ENCODE measurements at places on chromosomes 11 and 22.
A peak's percentile ranks its signal among the peaks of the same experiment; 100 is the strongest.

DNA sequence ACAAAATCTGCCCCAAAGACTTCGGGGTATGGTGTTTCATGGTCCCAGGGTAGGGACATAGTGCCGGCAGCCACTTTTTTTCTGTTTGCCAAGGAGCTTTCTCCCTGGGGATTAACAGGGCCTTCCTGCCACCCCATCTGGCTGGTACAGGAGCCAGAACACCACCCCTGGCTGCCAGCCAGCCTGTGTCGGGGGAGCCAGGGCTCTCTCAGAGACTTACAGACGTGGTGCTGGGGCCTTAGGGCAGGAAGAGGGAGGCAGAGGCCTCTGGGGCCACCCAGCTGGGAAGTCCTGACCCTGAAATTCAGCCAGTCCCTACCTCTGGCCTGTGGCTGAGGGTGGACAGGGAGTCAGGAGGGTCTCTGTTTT is 52.4 kb upstream of the CDON start:
- peak; percentile 91 for DNase-seq

GRCh38 chr11:117316197-117316961 is at the start of gene BACE1:
BACE1 (minus strand) TSS chr11:117316256; CDS start chr11:117315795, 461 bp downstream.
- peak; percentile 77 for DNase-seq

DNA sequence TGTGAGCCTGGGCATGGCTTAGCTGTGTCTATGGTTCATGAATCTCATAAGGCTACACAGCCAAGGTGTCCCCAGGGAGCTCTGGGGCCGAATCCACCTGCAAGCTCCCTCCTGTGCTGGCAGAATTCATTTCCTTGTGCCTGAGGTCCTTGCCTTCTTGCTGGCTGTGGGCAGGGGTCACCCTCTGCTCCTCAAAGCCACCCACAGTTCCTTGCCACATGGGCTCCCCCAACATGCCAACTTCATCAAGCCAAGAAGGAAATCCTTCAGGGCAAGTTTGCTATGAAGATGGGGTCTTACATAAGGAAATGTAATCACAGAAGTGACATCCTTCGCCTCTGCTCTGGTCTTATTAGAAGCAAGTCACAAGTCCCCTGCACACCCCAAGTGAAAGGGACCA is 24.8 kb downstream of the LARGE1 start:
- DNase-seq, result no peak

DNA sequence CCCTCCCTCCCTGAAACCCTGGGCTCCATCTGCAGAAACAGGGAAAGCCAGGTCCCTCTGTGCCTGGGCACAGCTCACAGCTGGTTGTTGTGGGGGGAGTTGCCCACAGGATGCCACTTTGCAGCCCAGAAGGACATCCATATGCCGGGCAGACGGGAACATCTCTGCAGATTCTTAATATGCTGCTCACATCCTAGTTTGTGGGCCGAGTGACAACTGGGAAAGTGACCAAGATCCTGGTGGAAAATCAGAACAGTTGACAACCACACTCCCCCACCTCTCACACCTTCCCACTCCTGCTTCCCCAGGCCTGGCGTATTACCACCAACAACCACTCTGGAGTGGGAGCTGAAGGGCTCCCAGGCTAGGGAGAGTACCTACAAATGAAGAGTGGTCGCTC is 7.3 kb upstream of the SCGB1A1 start:
- no peak for DNase-seq

GRCh38 chr22:26589845-26590736 is at the start of gene TPST2:
TPST2 (minus strand) TSS chr22:26590132; CDS start chr22:26541630, 48,502 bp downstream.
- peak; percentile 93 for DNase-seq

DNA sequence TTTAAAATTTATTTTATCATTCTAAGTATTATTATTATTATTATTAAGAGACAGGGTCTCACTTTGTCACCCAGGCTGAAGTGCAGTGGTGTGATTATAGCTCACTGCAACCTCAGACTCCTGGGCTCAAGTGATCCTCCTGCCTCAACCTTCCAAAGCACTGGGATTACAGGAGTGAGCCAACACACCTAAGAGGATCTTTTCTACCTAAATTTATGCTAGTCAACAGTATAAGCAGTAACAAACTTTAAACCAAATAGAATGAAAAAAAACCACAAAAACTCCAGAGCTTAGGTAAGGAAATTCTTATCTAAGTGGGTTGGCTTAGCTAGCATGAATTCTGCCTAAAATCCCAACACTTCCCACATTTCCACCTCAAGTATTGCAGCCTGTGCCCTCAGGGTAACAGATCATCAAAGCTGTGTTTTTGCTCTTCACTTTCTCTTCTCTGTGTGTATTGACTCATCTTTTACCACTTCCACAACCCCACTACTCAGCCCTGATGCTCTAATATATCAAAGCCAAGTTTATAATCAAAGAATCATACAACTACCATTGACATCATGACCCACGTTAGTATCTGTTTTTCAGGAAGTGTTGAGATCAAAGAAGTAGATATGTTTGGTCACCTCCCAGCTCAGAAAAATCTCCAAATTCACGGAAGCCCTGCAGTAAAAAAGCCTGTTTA is 93.7 kb upstream of the SPON1 start:
- no peak for DNase-seq

- no peak for DNase-seq
These were observed 102.4 kb upstream of the SORL1-AS1 start for GRCh38 chr11:121555121-121555520.

GRCh38 chr11:35853971-35854370 is 89.9 kb upstream of the LDLRAD3 start:
- DNase-seq, result no peak

GRCh38 chr22:33879796-33880195 is 40.5 kb downstream of the LARGE1 start:
- DNase-seq, result no peak

- DNase-seq, result no peak
These were observed 132.8 kb downstream of the CRYBB2 start for GRCh38 chr22:25352294-25352680.

DNA sequence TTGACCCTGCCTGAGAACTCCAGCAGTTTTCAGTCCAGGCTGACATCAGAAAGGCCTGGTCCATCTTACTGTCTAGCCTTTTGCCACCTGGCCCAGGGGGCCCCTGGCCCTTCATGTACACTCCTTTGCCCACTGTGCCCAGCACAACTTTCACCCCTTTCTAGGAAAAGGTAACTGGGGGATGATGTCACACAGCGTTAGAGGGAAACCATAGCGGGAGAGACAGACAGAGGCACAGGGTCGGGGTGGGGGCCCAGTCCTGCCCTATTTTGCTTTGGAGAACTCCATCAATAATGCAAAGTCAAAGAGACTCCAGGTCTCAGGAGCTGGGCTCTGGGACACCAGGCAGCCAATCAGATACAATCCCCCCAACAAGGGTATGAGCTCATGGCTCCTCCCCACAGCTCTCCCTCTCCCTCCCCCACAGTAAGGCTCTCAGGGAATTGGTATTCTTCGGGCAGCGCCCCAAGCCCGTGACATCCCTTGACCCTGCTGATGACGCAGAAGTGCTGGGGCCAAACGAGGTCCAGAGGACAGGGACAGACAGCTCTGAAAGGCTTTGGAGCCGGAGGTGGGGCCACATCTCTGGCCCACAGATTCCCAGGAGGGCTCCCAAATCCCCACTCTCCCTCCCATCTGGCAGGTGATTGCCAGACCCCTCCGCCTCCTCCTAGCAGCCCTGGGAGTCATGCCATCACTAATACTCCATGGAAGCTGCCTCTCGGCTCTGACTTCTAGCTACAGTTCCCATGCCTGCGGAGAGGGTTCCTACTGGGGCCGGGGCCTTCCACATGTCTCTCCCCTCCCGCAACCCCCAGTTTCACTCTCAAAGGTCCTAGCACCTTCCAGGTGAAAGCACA is 5.9 kb downstream of the USP2 start:
- DNase-seq, result peak; percentile 85

DNA sequence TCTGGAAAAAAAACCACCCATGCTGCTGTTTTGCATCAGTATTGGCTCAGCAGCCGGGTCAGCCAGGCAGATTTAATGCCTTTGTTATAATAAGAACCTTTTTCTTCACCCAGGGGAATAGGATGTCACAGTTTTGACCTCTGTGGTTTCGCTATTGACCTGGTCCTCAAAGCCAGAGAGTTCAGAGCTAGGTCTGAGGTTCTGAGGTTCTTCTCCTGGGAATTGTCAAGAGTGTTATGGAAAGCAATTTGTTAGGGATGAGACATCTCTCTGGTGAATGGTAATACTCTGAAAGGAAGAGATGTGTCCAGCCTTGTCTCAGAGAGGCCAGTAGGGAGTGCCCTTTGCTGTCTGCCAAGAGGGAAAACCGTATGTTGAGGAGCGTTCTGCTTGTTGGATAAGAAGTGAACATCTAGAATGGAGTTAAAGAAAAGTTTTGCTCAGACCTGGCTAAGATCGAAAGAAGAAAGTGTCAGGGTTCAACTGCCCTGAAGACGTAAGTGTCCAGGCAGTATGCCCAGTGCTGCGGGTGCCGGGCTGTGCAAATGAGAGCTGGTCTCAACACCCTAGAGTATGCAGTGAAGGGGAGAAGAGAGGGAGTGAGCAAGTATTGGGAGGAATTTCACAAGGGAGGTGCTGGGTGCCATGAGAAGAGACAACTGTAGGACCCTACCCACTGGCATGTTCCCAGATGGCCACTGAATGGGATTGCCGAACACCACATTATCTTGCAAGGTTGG is 150.9 kb upstream of the TTC12 start:
- peak; percentile 54 for DNase-seq

GRCh38 chr22:46727813-46728364 is 10.2 kb downstream of the CERK start:
- DNase-seq, result no peak

DNA sequence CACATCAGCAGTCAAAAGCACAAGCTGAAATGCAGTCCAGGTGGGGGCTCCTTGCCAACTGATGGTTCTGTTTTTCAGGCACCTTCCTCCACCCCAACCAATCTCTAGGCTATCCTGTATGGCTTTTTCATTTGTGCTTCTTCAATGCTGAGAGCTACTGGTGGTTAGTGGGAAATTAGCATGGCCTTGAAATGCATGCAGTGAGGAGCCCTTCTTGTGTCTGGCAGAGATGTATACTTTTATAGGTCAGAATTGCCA is 167.4 kb downstream of the NAV2 start:
- DNase-seq, result no peak

GRCh38 chr11:95252586-95252985 is 21.6 kb upstream of the SESN3 start:
- no peak for DNase-seq

- DNase-seq, result no peak
These were observed 128 bp downstream of the TAF10 start for GRCh38 chr11:6611963-6612212.

DNA sequence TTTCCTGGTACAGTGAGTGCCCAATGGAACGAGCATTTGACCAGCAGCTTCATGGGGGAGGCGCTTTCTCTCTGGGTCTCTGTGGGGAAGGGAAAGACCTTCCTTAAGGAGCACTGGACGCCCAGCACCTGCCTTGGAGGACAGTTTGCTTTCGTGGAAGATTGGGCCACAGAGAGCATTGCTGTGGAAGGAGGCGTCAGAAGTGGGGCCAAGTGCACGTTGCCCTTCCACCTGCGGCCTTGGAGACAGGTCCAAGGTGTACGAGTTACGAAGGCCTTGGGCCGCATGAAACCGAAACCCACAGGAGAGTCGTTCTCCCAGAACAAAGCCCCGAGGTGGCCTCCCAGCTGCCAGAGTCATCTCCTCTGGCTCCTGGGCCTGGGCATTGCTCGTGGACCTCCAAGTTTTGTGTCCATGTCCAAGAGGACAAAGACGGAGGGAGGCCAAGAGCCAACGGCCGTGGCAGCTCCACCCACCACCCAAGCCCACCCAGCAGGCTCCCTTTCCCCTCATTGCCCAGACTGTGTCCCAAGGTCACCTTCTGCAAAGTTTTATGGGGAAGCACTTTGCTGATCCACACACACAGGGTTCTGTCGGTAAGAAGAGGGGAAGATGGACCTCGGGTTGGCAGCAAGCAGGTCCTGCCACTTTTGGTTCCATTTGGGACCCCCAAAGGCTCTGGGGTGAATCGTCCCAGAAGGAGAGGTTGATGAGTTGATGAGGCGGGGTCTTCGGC is 5.8 kb upstream of the NLRP6 start:
- no peak for DNase-seq

- peak; percentile 17 for DNase-seq
These were observed 49.1 kb upstream of the MTNR1B start for GRCh38 chr11:92920331-92920730.

DNA sequence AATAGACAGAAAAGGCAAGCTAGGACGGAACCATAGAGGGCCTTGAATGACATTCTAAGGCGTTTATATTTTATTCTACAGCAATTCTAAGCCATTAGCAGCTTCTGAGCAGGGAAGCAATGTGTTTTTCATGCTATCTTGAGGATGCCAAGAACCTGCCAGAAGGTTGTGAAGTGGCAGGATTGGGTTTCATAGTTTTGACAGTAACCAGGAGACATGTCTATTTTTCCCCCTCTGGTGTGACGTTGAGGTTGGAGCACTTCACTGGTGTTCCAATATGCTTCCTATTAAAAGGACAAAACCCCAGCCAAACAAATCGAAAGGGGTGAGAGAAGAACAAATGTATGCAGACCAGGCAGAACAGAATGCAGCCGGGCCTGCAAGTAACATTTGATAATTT is 148.2 kb downstream of the SPATA19 start:
- DNase-seq, result no peak

- peak; percentile 63 for DNase-seq
These were observed 2.6 kb upstream of the HPX start for GRCh38 chr11:6443269-6444003.

- no peak for DNase-seq
These were observed 120.7 kb upstream of the TMEM45B start for GRCh38 chr11:129694966-129695365.

DNA sequence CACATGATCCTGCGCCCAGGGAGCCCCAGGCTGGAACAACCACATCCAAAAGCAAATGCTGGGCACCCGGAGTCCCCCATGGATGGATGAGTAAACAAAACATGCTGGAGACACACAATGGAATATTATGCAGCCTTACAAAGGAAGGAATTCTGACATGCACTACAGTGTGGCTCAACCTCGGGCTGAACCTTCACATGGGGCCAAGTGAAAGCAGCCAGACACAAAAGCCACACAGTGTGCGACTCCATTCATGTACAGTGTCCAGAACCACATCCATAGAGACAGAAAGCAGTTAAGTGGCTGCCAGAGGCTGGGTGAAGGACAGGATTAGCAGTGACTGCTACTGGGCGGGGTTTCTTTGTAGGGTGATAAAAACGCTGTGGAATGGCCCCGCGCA is 10.1 kb downstream of the POLR3H start:
- no peak for DNase-seq

- no peak for DNase-seq
These were observed 97.1 kb downstream of the MPPED2 start for GRCh38 chr11:30489076-30489475.

GRCh38 chr11:7591987-7592386 is 78.2 kb downstream of the PPFIBP2 start:
- no peak for DNase-seq

- peak; percentile 88 for DNase-seq
These were observed 13.7 kb downstream of the ARHGEF17 start for GRCh38 chr11:73321604-73322381.

GRCh38 chr11:73942010-73942409 is 8.8 kb upstream of the DNAJB13 start:
- no peak for DNase-seq

DNA sequence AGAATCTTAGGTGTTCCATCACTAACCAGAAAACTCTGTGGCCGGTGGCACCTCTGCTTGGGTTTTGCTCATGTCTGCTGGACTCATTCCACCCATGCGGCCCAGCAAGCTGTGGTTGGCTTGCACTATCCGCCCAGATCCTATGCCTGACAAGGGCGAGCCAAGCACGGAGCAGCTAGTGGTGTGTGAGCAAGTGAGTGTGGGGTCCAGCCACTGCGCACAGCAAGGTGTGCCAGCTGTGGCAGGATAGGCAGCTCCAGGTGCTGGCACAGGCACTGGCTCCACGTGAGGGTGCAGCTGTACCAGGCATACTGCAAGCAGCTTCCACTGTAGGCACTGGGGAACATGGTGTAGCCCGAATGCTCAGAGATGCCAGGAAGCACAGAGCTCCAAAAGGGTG is 813.7 kb upstream of the CNTN5 start:
- no peak for DNase-seq

Data from stomach (tissue), 19 donors.